AG08396 (cell line): ENCODE measurements at places on chromosomes 6 and 20.

DNA sequence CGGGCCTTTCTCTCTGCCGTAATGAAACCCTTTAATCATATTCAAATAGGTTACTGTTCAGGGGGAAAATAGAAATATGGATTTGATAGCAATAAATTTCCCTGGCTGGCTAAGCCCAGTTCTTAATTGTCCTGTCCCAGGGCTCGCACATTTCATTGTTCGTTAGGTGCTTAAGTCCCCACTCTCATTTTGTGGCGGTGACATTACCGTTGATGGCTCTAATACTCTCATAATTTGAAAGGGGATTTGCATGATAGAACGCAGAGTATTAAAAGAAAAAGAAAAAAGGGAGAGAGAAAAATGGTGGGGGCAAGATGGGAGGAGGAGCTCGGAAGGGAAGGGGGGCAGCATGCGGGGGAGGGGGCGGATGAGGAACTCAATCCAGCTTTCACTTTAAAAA lies 79.1 kb upstream of the FOXP4 start:
- DNase-seq, result no peak

GRCh38 chr6:45645302-45645701 lies 267.6 kb upstream of the SUPT3H start:
- DNase-seq, result no peak

- peak; percentile 80 for DNase-seq
These were observed at the start of gene MAP7 for GRCh38 chr6:136550330-136551071. MAP7 (minus strand) TSS chr6:136550422; CDS start chr6:136550408, 14 bp downstream.

- DNase-seq, result no peak
These were observed 27.8 kb downstream of the FYN start for GRCh38 chr6:111845441-111845871.

GRCh38 chr6:17865798-17866725 lies 121.4 kb downstream of the KIF13A start:
- DNase-seq, result peak; percentile 79

DNA sequence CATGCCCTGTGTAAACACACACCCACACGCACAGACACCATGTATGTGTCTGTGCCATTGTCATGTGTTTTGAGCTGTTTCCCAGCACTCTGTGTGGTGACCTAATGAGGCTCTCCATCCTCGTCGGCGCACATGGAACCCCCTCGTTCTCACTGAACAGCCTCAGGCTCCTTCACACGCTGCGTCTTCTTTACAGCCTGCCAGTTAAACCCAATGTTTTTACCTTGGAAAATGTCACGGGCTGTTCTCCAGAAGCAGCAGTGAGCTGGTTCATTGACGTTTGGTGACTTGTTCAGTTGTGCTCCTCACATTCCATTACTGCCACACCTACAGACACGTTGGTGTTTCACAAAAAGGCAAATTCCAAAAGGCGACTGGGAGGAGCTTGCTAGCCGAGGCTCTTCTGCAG lies 201.0 kb upstream of the FOXQ1 start:
- DNase-seq, result no peak

DNA sequence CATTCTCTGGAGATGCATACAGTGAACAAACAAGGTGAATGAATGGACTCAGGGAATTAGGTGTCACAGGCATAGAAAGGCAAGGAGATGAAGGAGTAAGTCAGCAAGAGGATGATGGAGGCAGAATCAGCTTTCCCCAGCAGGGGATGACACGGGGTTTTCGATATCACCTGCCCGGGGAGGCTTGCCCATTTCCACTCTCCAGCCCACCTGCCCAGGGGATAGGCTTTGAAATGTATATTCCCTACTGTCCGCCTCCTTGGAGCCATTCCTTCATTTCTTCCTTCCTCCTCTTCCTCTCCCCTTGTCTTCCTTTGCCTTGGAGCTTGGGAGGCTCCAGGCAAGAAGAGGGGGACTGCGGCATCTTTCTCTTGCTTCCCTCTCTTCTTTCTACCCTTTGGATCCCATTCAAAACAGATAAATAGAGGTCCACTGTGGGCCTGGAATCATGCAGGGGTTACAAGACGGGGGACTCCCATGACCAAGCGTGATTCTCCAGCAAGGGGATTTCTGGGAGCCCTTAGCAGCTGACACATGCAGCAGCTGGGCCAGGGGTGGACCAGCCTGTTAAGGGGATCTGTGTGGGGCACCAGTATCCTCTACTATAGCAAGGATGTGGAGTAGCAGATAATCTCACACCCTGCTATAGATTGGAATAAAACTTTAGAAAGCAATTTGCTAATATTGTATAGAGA lies 23.5 kb upstream of the RNF24 start:
- no peak for DNase-seq

- DNase-seq, result peak; percentile 55
These were observed 11.3 kb downstream of the TFAP2A start for GRCh38 chr6:10403385-10404106.

GRCh38 chr20:51050531-51051075 lies 27.7 kb upstream of the KCNG1 start:
- no peak for DNase-seq

DNA sequence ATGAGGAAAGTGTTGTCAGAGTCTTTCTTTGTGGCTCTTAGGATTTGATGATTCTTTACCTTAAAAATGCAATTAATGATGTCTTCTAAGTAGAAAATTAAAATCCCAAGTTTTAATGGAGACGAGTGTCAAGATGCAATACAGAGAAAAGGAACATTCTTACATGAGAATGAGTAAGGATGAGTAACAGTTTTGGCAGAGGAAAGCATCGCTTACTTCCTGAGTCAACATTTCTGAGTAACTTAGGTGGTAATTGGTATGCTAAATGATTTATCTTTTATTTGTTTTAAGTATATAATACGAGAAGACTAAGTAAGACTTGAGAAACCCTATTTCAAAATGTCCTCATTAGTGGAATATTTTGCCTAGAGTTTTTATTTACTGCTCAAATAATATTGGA lies 101.3 kb downstream of the RTN4IP1 start:
- DNase-seq, result peak; percentile 62

- no peak for DNase-seq
These were observed 87.4 kb upstream of the JAG1 start for GRCh38 chr20:10761232-10761631.

DNA sequence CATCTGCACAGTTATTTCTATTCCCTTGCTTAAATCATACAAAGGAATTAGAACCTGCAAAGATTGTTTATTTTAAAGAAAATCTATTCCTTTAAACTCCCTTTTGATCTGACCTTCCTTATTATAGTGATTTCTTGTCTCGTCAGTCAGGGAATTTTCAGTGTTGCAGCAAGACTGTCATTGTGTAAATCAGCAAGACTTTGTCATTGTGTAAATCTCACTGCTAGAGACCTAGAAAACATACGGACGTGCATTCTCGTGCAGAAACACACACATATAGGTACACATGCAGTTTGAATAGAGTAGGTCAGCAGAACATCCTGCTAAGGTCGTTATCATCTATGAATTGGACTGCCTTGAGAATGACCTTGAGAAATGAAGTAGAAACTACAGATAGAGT lies 6.2 kb upstream of the SGK1 start:
- DNase-seq, result no peak

DNA sequence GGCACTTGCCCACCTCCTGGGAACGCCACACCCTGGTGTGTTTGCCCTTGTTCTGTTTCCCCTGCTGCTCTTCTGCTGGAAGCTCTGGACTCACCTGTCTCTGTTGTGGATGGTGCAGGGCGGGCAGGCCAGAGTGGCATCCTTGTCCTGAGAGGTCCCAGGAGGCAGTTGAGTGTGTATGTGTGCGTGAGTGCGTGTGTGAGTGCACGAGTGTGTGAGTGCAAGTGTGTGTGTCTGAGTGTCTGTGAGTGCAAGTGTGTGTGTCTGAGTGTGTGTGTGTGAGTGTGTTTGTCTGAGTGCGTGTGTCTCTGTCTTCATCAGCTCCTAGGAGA lies 12.2 kb downstream of the IGF2R start:
- no peak for DNase-seq

- DNase-seq, result no peak
These were observed 477 bp upstream of the ITPA start for GRCh38 chr20:3208786-3209256.

GRCh38 chr6:113742342-113742741 lies 114.8 kb upstream of the MARCKS start:
- DNase-seq, result no peak

- no peak for DNase-seq
These were observed 73.9 kb downstream of the MDN1 start for GRCh38 chr6:89745716-89746115.

- peak; percentile 65 for DNase-seq
These were observed 4.4 kb downstream of the MOCS1 start for GRCh38 chr6:39929733-39930461.

DNA sequence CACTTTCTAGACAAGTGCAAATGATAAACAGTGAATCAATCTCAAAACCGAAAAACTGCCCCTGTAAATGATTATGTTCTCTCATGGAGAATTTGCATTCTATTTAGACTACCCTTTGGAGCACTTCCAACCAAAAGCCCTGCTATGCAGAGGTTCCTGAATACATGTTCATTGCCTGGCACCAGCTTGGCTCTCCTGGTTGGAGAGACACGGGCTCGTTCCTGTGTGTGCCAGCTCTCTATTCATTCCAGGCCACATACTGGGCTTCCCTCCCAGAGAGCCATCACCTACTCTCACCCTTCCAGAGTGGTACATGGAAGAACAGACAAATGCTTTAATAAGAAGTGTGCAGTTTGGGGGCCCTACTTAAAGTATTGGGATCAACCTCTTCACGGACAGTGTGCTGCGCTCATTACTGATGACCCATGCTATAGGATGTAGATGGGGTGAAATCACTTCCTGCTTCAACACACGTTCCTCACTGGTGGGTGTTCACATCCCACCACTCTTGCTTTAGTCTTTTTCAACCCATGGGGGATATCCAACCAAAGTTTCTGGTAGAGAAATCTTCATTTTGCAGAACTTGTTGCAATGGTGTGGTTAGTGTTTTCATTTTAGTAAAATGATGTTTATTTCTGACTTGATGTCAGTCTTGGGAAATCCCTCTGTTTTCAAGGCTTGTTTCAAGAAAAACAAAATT lies 38.5 kb upstream of the NAA20 start:
- no peak for DNase-seq

- peak; percentile 36 for DNase-seq
These were observed 170.8 kb upstream of the PHACTR1 start for GRCh38 chr6:12545619-12546409.

- no peak for DNase-seq
These were observed 1.6 kb downstream of the CDH22 start for GRCh38 chr20:46306743-46307138.

- no peak for DNase-seq
These were observed 70.9 kb downstream of the HFE start for GRCh38 chr6:26158076-26158580.

DNA sequence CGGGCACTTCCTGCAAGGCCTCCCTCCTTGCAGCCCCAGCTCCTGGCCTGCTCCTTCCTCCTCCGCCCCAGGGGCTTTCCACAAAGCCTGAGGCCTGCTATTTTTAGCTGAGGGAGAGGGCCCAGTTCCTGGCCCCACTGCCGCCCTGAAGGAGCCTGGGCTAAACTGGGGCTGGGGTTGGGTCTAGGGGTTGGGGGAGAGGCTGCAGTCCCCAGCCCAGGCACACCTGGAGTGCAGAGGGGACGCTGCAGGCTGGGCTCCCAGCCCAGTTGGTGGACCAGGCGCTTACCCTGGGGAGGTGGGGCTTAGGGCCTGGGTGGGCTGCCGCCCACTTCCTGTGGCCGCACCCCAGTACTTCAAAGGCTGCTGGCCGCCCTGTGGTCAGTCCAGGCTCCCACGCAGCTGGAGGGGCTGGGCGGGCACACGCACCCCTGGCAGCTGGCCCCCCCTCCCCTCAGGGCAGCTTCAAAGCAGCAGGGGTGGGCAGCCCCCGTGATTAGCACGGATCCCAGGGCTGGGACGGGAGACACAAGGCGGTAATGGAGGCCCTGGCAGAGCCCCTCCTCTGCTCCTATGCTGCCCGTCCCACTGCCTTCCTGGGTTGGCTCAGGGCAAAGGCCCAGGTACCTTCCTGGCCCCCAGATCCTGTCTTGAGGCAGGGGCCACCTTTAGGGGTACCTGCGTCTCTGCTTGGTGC lies 7.1 kb upstream of the ABHD16B start:
- no peak for DNase-seq

DNA sequence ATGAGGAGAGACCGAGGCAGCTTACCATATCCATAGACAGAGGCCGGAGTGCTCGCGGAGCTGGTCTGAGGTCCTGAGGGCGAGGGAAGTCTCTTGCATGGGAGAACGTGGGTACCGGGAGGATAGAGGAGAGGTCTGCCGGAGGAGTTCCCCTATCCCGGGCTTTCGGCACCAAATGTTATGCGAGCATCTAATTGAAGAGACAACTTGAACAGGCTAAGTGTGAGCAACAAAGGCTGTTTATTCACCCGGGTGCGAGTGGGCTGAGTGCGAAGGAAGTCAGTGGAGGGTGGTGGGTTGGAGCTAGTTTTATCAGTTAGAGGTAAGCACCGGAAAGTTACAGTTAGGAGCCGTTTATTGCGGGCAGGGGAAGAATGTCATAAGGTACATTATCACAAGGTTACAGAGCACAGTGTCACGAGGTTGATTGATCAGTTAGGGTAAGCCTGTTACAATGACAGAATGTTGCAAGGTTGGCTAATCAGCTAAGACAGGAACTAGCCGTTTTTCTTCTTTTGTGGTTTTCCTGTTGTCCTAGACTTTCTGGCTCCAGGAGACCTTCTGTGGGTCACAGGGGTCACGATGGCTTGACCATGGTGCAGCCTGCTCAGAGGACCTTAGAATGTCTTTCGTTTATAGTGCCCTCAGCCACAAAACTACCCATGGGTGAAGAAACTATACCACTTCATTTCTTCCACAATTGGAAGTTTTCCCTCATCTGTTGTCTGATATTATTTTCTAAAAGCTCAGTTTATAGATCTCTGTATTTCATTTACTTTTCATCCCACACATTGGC lies 746.0 kb upstream of the ADGRB3 start:
- no peak for DNase-seq

- DNase-seq, result peak; percentile 63
These were observed 77.4 kb downstream of the PRDM1 start for GRCh38 chr6:106163446-106163965.

- DNase-seq, result peak; percentile 39
These were observed 37.6 kb downstream of the ANKS1A start for GRCh38 chr6:34926655-34927054.

DNA sequence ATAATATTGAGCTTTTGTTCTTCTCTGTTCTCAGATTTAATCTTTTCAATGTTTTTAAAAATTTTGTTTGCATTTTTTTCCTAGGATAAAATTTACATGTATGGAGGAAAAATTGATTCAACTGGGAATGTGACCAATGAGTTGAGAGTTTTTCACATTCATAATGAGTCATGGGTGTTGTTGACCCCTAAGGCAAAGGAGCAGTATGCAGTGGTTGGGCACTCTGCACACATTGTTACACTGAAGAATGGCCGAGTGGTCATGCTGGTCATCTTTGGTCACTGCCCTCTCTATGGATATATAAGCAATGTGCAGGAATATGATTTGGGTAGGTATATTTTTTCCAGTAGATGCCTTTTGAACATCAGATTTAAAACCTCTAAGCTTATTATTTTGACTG lies 89.8 kb downstream of the ATRN start:
- DNase-seq, result peak; percentile 29

DNA sequence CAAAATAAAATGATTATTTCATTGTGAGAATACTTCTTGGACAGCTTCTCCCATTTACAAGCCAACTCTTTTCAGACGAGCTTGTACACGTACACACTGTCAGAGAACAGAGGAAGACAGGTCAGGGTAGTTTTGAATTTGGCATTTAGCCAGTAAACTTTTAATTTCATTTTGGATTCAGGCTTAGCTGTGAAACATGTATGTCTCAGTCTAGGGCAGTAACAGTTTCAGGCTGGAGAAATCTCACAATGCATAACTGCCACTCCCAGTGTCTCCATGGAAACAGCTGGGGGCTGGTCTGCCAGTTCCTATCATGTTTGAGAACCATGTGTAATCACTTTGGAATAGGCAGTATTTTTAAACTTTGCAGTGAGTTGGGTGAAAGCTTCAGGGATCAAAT lies 22.0 kb upstream of the QKI start:
- DNase-seq, result peak; percentile 51

- no peak for DNase-seq
These were observed 21.6 kb upstream of the MYB start for GRCh38 chr6:135159531-135159930.
